ENCODE measurements at places on chromosomes 1 and 21.

DNA sequence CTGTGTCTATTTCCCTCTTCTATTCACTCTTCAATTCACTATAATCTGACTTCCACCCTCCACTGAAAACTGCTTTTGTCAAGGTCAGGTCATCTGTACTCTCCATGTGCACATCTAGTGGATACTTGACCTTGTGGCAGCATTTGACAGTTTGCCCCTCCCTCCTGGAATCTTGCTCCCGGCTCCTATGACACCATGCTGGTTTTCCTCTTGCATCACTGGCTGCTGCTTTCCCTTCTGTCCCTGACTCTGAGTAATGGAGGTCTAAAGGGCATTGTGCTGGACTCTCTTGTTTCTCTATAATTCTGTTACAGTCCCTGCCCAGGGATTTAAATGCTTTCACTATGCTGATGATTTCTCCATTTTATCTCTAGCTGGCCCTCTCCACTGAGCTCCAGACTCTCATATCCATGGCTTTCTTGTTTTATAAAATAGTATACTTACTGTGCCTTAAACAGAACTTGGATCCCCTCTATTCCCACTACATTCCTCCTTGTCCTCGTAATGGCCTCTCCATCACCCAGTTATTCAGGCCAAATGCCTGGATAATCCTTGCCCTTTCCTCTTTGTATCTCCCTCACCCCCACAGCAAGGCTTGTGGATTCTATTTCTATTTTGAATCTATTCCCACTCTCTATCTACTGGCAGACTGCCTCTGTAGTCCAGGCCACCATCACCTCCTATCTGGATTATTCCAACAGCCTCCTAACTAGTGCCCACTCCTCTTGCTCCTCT is 36.8 kb upstream of the PODN start:
- no peak for DNase-seq

DNA sequence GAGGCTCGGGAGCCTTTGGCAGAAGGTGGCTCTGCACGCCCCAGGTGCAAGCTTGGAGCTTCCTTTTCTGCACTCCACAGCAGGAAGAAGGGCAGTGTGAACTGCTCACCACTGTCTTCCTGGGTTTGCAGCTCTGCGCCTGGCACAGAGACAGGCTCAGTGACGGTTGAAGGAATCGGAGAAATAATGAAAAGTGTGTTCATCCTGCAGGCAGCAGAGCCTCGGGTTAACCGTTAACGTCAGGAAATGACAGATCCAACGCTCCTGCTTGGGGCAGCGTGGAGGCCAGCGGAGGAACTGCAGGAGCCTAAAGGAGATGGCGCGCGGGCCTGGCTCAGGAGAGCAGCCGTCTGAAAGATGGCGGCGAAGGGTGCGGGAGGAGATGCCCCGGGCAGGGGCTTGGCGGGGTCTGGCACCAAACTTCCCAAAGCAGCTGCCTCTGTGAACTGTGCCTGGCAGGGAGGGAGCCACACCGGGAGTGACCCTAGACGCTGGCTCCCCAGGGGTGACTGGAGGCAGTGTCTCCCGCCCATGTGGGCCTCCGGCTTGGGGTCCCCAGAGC is 10.9 kb upstream of the SAMD11 start:
- peak; percentile 18 for DNase-seq

DNA sequence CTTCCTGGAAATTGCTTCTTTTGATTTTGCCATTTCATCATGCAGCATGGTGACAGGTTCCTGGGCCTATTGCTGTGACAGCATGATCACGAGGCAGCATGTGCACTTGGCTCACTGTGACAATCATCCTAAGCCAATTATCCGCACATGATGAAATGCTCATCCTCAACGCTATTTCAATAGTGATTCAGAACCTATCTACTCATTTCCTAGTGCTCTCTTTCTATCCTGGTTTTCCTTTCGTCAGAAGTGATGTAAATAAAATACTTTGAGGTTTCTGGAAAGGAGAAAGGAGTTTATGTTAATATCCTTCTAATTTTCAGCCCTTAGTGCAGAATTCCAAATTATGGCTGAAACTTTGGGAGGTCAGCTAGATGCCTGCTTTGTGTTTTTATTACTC is 110.6 kb upstream of the ADAMTS5 start:
- no peak for DNase-seq

GRCh38 chr1:115227346-115228082 is 110.5 kb downstream of the NGF start:
- no peak for DNase-seq

DNA sequence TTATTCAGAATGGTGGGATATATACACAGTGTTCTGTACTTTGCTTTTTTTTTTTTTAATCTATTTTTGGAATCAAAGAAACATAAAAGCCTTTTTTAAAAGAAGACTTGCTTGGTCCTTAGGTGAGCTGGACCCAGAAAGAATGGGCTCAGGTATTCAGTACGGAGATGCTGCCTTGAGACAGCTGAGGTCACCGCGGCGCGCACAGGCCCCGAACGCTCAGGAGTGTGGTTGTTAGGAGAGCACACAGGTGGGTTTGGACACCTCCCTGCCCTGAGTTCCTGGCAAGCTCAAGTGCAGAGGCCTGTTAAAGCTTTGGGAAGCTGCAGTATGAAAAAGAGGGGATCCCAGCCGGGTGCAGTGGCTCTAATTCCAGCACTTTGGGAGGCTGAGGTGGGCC is 31.8 kb downstream of the RAB4A start:
- DNase-seq: no peak

DNA sequence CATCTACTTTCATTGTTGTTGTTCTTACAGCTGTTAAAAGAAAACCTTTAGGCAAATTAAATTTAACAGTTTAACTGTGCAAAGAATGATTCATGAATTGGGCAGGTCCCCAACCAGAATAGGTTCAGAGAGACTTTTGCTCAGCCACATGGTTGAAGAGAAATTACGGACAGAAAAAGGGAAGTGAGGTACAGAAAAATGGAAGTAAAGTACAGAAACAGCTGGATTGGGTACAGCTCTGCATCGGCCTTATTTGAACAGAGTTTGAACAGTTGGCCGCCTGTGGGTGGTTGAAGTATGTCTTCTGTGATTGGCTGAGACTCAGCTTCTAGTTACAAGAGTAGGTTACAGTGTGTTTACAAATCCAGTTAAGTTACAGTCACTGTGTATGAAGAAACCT is 210.1 kb downstream of the FGGY start:
- no peak for DNase-seq

GRCh38 chr21:32055305-32055704 is 182.5 kb downstream of the HUNK start:
- DNase-seq: no peak

DNA sequence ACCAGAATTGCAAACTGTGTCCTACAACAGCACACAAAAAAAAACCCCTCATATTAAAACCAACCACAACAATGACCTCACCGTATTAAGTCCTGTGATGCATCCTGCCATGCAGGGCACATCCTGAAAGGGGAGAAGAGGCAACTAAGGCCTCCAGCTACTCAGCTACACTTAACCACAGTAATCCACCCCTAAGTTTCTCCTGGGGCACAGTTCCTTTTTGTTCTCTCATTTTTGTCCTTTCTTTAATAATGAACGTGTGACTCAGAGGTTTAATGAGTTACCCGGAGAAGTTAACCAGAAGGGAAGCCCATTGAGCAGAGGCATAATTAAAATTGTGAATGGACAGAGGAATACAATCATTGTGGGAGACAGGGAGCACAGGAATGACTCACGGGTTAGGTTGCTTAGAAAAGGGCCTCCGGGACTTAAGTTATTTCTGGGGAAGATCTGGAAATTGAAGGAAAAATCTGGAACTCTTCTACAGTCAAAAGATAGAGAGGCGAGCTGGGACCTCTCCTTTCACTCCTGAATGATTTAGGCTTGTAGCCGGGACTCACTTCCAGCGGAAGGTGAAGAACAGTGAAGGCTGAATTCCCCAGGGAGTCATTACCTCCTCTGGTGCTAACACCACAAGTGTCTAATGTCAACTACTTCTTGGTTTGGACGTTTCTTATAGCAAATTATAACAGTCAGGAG is 36.9 kb upstream of the HIVEP3 start:
- no peak for DNase-seq

GRCh38 chr1:31644560-31645273 is at the start of gene PEF1:
Gene PEF1 (minus strand): TSS chr1:31644876. CDS start chr1:31644864, 12 bp downstream.
- DNase-seq: peak; percentile 98

GRCh38 chr1:153663211-153663610 is 4.7 kb downstream of the SNAPIN start:
- no peak for DNase-seq

- no peak for DNase-seq
Observed at GRCh38 chr1:54341763-54342162, 64.4 kb downstream of the SSBP3 start.

- DNase-seq: no peak
Observed at GRCh38 chr1:94954263-94955220, 27.6 kb upstream of the CNN3 start.

- DNase-seq: no peak
Observed at GRCh38 chr1:167092653-167093052, 1.2 kb upstream of the STYXL2 start.

GRCh38 chr1:27856561-27857343 is 15.6 kb upstream of the THEMIS2 start:
- DNase-seq: no peak

DNA sequence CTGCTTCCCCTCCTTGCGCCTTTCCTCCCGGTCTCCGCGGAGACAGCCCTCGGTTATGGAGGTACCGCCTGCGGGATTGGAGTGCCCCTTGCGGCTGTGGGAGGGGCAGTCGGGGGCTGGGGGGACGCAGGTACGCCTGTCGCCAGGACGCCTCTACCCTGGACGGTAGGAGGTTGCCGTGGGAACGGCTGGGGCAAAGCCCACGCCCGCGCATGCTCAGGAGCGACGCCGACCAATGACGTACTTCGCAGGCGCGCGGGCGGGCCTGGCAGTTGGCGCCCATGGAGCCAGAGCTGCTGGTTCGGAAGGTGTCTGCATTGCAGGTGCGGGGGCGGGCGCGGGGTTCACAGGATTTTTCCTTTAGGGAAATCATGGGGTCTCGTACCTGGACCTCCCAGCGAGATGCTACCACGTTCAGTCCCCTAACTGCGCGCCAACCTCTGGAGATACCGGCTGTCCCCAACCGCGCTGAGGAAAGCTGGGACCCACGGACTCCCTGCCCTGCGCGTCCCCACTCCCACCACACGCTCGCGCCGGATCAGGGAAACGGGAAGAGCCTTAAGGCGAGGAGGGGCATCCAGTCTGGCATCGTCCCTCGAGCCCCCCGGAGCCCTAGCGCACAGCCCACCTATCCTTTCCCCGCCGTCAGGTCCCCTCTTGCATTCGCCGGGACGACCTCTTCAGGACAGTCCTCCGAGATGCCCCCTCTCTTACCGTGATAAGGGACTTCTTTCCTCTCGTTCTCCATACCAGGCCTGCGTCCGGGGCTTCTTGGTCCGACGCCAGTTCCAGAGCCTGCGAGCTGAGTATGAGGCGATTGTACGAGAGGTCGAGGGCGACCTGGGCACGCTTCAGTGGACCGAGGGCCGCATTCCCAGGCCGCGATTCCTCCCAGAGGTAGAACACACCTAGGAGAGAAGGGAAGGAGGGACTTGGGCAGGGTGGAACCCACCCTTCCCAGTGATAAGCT is at the start of gene IQCC:
Gene IQCC, plus strand, starts transcription at position 271 of the 970 bp plus-strand sequence. Its CDS starts 11 bp downstream, at position 282.
- DNase-seq: peak; percentile 65
